Fibroblast of skin of abdomen (primary cell): ENCODE measurements at places on chromosomes 1 and 21.
A peak's percentile ranks its signal among the peaks of the same experiment; 100 is the strongest.

DNA sequence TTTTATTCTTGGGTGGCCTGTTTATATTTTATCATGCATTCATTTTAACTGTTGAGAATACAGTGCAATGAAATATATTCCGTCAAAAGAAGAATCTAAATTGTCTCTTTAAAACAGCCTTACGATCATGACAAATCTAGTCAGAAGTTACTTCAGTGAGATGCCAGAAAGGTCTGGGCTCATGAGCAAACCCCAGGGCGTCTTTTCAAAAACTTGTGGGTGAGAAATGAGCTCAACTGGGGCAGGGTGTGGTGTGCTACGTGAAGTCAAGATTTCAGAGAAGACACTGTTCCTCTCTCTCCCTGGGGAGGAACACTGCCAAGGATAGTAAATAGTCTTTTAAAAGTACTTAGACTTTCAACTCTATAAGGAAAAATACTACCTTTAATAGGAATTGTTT lies 13.4 kb upstream of the UAP1 start:
- peak; percentile 12 for DNase-seq

- DNase-seq: no peak
These were observed 33.1 kb downstream of the SLC2A7 start for GRCh38 chr1:8992936-8993687.

DNA sequence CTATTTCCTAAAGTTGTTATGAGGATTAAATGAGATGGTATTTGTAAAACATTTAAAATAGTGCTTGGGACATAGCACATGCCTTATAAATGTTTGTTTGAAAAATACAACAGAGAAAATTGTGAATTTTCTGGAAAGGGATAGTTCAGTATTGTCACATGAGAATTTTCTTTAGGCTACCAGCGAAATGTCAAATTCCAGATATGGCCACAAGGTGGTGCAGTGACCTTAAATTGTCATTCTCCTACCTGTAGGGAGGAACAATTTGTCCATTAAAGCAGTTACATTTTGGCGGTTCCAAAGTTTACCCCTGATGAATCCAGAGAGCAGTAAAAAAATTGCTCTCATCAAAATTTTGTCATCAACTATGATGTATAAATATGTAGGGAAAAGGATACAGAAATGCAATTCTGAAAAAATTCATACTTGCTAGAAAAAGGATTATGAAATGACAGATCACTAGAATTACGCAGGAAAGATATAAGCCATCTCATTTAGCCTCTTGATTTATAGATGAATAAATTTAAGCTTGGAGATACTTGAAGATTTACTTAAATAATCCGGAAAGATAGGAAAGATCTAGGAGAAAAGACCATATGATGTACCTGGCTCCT lies 50.2 kb upstream of the TSHB start:
- peak; percentile 35 for DNase-seq

- no peak for DNase-seq
These were observed 150.2 kb upstream of the LMO4 start for GRCh38 chr1:87178441-87178840.

DNA sequence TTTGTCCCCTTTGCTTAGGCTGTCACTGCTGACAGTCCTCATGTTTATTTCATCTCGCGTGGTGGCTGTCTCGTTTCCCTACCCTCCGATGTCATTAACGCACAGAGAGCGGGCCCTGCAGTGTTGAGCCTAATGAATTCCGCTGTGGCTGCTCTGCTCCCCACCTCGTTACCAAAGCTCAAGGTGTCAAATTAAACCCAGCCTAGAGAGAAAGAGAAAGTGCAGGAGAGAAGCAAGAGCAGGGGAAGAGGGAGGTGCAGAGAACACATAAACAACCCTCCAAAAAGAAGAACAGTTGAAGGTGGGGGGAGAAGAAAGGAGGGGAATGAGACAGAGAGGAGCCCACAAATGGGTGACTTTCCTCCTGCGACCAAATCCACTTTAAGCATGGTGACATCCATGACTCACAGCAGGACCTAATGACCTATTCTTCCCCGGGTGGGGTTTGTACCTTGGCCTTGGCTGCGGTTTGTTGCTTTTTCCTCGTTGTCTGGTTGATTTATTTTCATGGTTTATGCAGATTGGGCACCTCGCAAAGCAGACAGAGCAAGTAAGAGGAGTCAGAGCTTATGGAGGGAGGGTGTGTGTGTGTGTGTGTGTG lies 92.5 kb downstream of the PBX1 start:
- peak; percentile 30 for DNase-seq

- no peak for DNase-seq
These were observed 2.3 kb downstream of the TNNT2 start for GRCh38 chr1:201375169-201375568.

- DNase-seq: no peak
These were observed 308.1 kb downstream of the PTPRU start for GRCh38 chr1:29544406-29544805.

DNA sequence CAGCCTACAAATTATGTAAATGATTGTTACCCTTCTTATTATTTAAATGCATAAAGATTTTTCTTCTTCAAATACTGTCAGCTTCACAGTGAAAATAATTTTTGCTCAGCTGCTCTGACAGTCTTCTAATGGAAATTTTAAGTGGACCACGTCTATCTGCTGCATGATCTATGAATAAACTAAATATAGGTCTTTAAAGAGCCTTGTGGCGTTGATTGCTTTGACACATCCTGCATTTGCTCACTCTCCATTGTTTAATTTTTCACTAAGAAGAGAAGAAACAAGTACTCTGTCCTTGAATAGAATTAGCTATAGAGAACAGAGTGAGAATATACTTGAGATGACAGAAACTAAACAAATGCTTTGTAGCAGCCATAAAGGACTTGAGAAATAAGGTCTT lies 826.1 kb downstream of the MRPL39 start:
- DNase-seq: no peak

DNA sequence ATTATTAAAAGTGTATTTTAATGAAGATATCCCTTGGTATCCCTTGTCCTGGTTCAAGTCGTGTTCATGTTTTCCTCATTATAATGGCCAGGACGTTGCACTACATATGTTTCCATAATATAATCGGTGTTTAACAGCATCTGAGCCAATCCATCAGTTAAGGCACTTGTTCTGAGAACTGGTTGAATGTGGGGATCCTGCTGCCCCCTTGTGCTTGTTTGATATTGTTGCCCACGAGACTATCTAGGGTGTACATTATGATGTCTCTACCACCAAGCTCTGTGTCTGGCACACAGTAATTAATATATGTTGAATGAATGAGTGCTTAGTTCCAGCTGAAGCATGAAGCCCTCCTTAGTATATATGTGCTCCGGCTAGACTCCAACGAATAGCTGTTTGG lies 193.0 kb downstream of the CACNA1E start:
- DNase-seq: peak; percentile 3

GRCh38 chr1:232009741-232010140 lies 383.2 kb downstream of the DISC1 start:
- no peak for DNase-seq

GRCh38 chr1:11886986-11887665 lies 28.4 kb upstream of the NPPB start:
- DNase-seq: no peak

- peak; percentile 31 for DNase-seq
These were observed 87.0 kb downstream of the GPR52 start for GRCh38 chr1:174534789-174535188.

- no peak for DNase-seq
These were observed 158.8 kb downstream of the KAZN start for GRCh38 chr1:14757286-14757625.

DNA sequence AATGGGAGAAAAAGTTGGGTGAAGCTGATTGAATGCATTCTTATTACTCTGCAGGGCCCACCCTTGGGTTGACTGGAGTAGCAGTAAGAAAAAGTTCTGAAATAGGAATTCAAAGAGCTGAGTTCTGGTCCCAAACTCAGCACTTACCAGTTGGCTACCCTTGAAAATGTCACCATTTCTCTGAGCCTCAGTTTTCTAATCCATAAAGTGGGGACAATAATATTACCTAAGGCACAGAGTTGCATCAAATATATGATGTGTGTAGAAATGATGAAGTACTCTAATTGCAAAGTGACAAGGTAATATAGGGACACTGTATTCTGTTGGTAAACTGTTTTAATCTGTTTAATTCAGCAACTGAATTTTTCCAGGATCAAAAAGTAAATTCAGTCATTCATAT lies 1.2 kb downstream of the LRRC52 start:
- no peak for DNase-seq

DNA sequence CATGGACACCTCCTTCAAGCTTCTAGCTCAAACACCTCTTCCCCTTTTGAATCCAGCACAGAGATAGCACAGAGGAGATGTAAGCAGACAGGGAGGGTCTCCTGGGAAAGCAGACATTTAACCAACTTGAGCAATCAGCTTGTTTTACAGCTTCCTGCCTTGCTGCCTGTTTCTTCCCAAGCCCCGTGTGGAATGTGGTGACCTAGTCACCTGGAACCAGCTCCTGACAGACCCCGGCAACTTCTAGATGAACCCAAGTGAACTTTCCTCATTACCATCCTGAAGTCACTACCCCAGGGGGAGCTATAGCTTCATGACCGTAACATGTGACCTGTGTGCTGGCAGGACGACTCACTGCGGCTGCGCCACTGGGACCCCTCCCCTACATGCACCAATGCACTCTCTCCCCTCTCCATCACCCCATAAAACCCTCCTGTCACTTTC lies 24.1 kb upstream of the TTF2 start:
- no peak for DNase-seq

DNA sequence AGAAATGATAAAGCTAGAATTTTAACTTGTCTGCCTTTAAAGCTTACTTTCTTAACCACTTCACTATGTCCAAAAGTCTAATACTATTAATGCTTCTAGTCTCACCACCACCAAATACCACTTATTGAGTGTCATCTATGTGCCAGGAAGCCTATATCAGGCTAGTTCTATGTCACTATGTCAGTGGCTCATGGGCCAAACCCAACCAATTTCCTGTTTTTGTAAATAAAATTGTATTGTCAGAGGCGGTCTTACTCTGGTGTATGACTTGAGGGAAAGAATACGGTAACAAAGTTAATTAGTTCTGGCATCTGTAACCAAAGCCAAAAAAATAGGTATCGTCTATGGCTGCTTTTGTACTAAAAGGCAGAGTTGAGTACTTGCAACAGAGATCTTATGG lies 14.8 kb downstream of the F5 start:
- no peak for DNase-seq

- DNase-seq: no peak
These were observed 8.7 kb downstream of the CD247 start for GRCh38 chr1:167509587-167509986.

DNA sequence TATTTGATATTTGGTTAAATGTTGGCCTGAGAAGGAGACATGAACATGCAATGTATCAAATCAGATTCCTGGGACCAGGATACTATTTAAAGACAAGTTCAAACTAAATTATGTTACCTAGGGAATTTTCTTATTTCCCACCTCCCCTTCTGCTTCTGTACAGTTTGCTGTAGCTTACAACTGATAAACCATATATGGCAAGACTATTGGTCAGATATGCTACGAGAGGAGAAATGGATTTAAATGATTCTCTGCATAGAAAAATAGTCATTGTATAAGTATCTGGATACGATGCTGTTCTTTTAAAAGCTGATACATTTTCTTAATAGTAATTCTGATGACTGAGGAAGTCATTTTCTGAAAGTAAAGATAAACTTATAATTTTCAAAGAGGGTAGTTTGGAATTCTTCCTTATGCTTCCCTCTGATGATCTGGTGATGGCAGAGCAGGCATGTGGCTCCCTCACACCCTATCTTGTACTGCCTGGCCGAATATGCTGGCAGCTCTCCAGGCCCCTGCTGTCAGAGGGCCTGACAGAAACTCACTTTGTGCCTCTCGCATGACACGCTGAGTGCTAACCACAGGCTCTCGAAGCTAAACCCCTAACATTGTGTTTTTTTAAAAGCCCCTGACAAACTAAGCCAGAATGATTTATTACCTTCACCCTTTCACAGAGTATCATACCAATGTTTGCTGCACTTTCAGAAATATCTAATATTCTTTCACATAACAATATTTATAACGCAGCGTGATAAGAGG lies 19.4 kb downstream of the RRP15 start:
- DNase-seq: peak; percentile 62

DNA sequence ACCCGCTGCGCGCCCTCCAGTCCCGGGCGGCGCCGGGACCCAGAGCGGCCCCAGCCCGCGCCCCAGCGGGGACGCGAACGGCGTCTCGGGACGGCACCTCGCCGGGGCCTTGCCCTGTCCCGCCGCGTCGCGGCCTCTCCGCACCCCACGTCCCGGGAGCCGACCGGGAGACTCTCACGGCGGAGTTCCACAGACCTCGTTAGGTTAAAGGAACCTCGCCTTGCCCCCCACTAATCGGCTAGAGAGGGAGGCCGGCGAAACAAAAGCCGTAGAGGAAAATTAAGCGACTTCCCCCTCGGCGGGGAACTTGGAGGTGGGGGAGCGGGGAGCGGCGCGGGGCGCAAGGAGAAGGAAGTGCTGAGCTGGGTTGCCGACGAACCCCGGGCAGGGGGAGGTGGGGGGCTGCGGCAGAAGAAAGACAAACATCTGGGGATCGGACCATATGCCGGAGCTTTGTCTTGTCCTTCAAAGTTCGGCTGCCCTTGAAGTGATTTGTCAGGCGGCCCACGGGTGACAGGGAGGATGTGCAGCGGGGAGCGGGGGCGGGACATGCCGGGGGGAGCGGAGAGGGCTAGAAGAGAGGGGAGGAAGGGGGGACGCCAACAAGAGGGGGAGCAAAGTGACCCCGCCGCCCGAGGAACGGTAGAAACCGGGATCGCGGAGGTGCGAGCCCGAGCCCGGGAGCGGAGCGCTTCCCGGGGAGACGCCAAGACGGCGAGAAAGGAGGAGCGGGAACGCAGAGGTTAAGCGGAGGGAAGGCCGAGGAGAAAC lies 120.0 kb upstream of the RRP15 start:
- no peak for DNase-seq

- no peak for DNase-seq
These were observed 18.9 kb upstream of the NID1 start for GRCh38 chr1:236083650-236084385.

- no peak for DNase-seq
These were observed 659.7 kb upstream of the NEGR1 start for GRCh38 chr1:72942008-72942407.

- DNase-seq: peak; percentile 84
These were observed 55.9 kb downstream of the SEC16B start for GRCh38 chr1:177913762-177914540.

- no peak for DNase-seq
These were observed 189.2 kb downstream of the ZP4 start for GRCh38 chr1:237701534-237701933.

GRCh38 chr21:41691205-41692184 lies 75.4 kb downstream of the RIPK4 start:
- DNase-seq: no peak

DNA sequence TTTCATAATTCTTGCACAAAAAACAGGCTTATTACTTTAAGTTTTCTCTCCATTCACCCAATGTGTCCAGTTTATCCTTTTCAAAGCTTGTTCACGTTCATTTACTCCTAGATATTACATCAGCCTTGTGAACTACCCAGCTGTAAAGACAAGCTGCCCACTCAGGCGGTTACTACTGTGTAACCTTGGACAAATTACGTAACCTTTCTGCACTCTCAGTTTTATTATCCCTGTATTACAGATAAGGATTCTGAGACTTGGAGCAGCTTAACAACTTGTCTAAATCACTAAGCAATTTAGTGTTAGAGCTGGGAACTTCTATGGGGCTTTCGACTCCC lies 20.5 kb upstream of the LPAR3 start:
- DNase-seq: no peak

- peak; percentile 28 for DNase-seq
These were observed at the start of gene TMEM51 for GRCh38 chr1:15153184-15153841. TSS of gene TMEM51 (plus strand) at chr1:15153747. CDS start at chr1:15215088, 61,341 bp downstream.
